COR-L47 (cell line): ENCODE measurements at places on chromosomes 11 and 22.
A peak's percentile ranks its signal among the peaks of the same experiment; 100 is the strongest.

GRCh38 chr11:11856638-11857037 is 14.9 kb downstream of the USP47 start:
- DNase-seq = no peak

DNA sequence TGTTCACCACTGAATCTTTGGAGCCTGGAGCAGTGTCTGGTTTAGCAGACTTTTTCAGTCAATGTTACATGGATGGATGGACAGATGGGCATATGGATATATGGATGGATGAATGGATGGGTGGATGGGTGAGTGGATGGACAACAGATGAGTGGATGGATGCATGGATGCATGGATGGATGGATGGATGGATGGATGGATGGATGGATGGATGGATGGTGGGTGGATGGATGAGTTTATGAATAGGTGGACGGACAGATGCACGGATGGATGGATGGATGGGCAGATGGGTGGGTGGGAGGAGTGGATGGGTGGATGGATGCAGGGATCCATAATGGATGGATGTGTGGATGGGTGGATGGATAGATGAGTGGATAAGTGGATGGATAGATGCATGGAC is 19.0 kb downstream of the PSMD13 start:
- DNase-seq = no peak

- no peak for DNase-seq
Observed at GRCh38 chr11:111642542-111642941, 40.3 kb downstream of the SIK2 start.

DNA sequence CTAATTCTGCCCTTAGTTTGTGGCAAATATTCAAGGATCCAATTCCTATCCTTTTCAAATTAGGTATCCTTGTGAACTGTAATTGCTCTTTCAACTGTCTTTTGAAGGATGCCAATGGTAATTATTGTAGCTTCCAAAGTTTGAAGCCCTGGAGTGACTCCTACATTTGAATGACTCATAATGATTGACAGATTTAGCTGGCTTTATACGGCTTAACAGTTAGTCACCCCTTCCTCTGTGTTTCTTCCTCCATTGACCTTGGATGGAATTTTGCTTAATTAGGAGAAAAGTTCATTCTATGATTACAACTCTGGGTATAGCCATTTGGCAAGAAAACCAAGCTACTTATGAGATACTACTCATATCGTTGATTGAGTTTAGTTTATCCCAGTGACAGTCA is 639.3 kb upstream of the KIRREL3 start:
- DNase-seq = no peak

GRCh38 chr11:102647430-102647829 is 22.3 kb upstream of the MMP20 start:
- no peak for DNase-seq

GRCh38 chr22:50504369-50505211 is 2.9 kb downstream of the LMF2 start:
- no peak for DNase-seq

DNA sequence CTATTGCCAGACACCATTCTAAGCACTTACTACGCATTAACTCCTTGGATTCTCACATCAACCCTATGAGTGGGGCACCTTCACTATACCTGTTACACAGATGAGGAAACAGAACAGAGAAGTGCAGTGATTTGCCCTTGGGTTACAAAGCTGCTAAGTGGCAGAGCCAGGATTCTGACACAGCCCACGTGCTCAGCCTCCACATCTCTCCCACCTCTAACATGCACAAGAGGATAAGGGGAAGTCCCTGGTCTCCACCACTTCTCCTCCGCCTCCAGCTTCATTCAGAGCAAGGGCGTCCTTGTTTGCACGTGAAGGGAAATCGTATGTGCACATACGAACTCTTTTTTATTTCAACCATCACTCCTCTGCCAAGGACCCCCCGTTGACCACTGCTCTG is 53.7 kb downstream of the CDON start:
- no peak for DNase-seq

DNA sequence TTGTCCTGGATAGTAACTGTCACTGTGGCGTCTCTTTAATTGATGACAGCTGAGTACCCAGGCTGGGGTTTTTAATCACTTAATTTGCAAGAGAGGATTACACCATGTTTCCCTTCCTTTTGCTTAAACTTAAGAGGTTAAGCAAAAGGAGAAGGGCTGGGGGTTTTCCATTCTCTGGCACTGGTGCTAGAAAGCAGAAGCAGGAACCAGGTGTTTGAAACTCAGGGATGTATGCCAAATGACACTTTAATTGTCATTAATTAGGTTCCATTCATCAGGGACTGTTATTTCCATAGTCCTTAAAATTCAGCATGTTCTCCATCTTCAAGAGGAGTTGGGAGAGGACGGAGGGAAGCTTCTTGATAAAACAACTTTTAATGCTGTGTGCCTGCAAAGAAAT is 746.2 kb downstream of the NELL1 start:
- DNase-seq = peak; percentile 92

DNA sequence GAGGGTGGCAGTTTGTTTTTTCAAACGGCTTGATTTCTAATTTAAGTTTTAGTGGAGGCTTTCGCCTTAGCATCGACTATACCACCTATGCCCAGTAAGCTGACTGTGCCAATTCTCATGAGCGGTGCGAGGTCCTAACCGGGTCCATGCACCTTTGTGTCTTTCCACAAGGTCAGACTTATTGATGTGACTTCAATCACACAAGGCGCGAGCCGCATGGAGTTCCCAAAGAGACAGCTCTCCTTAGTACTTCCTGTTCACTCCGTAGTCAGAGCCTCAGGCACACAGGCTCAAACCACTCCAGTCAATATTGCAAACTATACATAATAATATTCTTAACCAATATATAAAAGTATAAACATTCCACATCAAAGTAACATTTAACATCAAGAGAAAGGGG is 18.2 kb downstream of the ST14 start:
- no peak for DNase-seq

DNA sequence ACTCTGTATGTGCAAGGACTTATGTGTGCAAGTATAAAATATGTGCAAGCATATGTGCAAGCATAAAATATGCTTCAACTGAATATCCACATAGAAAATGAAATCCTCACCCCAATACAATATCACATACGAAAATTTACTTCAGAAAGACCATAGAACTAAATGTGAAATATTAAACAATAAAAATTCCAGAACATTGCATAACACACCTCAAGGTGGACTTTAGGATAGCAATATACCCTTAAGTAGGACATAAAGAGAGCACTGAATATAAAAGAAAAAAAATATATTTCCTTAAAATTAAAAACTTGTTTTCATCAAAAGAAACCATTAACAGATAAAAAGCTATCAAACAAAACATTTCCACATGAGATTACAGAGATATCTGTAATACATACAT is 67.8 kb downstream of the FCHSD2 start:
- no peak for DNase-seq

DNA sequence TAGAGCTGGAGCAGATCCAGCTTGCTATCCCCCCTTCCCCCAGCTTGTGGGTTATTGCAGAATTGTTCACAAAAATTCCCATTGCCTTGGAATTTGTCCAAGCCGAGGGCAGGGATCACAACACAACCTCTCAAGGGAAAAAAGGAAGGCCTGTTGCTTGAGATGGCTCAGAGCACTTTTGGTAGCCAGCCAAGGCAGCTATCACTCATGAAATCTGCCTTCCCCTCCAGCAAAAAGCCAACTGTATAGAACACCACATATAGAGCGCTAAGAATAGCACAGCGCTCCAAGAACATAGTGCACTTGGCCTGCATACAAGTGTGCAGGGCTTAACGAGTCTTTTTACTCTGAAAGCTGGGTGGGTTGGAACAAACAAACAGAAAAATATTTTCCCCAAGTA is 46.2 kb downstream of the FAM83F start:
- peak; percentile 27 for DNase-seq

- no peak for DNase-seq
Observed at GRCh38 chr22:22834204-22834603, 53.4 kb upstream of the IGLL5 start.

DNA sequence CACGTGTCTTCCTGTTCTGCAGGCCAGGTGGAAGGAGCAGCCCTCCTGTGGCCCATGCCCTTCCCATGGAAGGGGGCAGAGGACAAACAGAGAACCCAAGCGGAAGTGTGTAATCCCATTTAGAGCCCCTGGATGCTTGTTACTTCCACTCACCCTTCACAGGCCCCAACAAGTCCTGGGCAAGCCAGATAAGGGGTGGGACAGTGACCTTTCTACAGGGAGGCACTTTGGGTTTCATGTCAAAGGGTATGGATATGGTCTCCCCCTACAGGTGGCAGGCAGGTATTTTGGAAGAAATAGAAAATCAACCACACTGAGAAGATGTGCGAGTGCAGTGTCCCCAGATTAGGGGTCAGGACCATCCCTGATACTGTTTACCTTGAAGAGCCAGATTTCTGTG is 11.4 kb downstream of the MPEG1 start:
- no peak for DNase-seq

GRCh38 chr11:102244681-102245409 is 72.4 kb upstream of the BIRC3 start:
- no peak for DNase-seq

DNA sequence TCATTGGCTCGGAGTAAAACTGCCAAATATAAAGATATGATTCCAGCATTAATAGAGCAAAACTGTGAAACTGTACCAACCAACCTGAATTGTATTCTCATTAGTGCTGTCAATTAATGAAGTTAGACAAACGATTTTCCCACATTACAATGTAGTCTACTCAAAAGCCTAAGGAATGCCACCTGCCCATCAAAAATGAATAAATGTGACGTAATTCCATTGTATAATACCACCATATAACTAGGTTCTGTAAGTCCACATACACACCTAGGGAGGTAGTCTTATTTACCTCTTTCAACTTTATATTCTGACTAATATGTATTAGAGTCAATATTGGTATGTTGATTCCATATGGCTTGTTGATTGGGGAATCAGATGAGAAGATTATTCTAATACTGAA is 76.2 kb downstream of the FAM76B start:
- DNase-seq = no peak

DNA sequence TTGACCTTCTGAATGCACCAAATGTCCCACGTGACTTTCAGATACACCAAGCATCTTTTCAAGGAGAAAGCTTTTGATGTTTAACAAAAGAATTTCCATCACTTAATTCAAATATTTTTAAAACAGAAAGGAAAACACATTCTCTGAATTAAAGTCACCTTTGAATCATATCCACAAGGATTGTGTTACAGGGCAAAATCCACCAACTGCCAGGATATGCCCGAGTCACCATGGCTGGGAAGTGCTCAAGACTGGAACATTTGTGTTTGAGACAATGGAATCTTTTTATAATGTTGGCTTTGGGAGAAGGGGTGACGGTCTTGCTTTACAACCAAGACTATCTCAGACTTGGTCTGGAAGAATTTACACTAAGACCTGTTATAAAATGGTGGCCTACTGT is 40.8 kb downstream of the BID start:
- no peak for DNase-seq

DNA sequence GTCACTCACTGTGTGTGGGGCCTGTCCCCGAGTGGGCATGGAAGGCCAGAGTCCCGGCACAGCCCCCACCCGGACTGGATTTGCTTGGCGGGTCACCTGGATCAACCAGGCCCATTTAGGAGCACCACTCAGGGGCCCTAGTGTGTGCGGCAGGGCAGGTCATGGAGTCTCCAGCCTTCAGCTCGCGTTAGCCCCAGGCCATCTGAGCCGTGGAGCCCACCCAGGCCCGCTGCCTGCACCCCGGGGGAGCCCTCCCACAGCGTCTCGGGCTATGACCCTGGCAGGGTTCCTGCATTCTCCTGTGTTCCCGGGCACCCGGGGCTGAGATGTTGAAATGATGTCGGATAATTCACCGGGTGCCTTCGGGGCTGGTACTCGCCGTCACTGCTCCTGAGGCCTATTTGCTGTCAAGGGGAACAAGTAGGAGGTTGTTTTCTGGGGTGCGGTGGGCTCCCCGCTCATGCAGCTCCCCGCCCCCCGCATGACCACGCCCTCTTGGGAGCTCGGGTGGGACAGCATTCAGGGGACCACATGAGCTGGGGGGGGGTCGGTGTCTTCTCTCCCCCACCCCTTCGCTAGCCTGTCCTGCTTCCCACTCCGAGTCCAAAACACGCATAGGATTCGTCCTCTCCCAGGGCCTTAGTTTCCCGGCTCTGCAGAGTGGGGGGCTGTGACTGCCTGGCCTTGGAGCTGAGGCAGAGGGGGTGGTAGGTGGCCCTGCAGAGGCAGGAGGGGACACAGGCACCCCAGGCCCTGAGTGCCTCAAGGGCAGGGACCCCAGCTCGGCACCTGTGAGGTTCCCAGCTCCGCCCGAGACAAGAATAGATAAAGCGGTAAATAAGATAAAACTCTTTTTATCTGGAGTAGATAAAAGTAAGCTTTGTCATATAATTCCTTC is 77.2 kb downstream of the KCNQ1 start:
- no peak for DNase-seq

- DNase-seq = no peak
Observed at GRCh38 chr22:17806437-17806836, 32.2 kb upstream of the BID start.

GRCh38 chr11:128802358-128802981 is 64.6 kb downstream of the KCNJ1 start:
- DNase-seq = no peak

DNA sequence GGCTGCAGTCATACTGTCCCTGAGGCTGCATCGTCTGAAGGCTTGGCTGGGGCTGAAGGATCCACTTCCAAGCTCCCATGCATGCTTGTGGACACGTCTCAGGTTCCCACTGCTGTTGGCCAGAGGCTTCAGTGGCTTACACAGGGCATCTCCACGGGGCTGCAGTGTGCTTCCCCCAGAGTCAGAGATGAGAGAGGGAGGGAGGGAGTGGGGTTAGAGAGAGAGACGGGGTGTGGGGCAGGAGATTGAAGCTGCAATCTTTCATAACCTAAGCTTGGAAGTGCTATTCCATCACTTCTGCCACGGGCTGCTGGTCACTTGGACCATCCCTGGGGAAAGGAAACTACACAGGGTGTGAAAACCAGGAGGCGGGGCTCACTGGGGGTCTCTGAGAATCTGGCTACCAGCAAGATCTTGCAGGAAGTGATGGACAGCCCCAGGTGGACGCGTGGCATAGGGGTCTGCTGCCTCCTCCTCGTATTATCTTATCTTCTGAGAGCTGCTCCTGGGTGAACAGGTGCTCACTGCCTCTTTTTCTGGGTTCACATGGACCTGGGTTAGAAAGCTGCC is 63.0 kb upstream of the MYEOV start:
- DNase-seq = no peak

DNA sequence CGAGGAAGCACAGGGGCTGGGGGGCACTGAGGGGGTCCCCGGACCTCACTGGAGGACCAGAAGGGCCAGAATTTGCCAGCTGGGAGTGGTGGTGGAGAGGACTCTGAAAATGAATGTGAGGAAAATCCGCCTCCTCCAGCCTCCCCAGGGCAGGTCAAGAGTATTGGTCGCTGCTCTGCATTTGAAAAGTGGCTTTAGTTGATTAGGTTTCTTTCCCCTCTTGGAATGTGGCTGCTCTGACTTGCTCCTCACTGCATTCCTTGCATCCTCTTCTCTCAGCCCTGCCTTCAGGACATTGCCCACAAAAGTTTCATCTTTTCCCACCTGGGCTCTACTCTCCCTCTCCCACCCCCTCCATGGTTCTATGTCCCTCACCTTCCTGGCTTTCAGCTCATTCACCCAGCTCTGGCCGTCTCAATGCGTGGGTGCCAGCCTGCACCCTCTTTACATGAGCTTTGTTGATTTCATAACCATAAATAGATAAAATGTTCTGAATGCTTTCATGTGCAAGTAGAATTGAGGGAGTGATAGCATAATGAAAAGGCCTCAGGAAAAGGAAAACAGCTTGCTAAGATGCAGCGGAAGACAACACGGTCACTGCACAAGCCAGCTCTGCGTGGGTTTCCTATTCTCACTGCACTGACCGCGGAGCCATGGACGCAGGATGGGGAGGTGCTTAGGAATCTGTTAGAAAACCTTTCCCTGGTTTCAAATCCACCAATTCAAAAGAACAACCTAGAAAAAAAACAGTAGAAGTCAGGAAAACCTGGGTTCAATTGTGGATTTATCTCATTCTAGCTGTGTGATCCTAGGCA is 6.5 kb upstream of the NPAS4 start:
- DNase-seq = no peak
